ENCODE measurements at places on chromosomes 11 and 22.
A peak's percentile ranks its signal among the peaks of the same experiment; 100 is the strongest.

- DNase-seq = peak; percentile 45
These were observed 44.4 kb upstream of the MYEOV start for GRCh38 chr11:69249311-69250185.

DNA sequence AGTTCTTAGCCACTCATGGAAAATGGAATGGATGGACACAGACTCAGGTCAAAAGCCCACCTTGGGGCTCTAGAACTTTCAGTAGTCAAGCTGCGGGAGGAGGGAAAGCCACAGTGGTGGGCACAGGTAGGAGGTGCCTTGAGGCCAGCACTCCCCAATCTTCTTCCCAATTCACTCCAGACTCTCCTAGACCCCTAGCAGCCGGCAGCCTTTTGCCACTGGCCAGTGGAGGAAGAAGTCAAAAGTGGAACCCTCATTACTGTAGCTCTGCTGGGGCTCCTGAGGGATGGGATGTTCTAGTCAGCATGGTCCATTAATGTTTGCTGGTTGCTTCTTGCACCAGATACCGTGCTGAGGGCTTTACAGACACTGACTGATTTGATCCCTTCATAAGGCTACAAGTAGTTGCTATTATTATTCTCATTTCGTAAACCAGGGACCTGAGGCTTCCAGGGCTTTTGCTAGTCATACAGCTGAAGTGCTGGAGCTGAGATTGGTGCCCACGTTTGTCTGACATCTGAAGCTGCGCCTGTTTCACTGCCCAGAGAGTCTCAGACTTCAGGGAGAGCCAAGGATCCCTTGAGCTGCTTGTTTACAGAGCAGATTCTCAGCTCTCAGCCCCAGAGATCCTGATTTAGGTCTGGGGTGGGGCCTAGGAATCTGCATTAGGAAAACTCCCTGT is 1.1 kb downstream of the UCP3 start:
- no peak for DNase-seq

- DNase-seq = no peak
These were observed at the start of gene TEX54 for GRCh38 chr11:62832336-62833234. TSS of gene TEX54 (minus strand) at chr11:62832841.

- no peak for DNase-seq
These were observed 20.3 kb upstream of the TNRC6B start for GRCh38 chr22:40157330-40157945.

DNA sequence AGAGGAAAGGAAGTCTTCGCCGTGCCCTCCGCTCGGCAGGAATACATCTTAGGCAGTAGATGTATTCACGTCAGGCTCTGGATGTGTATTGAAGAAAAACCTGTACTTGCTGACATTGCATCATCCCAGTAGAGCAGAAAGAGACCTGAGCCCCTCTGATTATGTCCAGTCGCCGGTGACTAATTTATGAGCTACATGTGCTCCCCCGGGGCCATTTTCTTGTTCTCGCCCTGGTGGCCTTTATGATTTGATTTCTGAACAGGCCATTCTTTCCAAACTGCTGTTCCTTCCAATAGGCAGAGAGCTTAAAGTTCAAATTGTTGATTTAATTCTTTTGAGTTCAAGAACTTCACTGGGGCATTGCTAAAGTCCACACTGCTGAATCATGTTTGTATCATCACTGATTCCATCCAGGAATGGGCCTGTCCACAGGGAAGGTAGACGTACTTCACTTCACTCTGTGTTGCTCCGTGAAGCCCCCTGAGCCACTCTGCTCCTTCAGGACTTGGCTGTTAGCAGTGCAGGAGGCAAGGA is 137.3 kb upstream of the RASSF10 start:
- no peak for DNase-seq

DNA sequence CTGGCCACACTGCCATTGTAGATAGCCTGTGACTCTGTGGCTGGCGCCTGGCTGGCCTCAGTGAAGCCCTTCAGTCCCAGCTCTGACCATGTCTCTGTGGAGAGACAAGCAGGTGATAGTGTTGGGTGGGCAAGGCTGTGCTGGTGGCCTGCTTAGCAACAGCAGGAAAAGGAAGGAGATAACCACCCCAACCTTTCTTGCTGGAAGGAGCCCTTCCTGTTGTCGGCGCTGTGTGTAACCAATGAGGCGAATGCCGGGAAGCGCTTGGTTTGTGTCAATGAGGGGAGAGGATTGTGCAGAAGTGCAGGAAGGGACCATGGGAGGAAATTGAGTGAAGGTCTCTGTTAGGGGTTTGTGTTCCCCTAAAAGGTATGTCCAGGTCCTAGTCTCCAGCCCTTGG is 27.3 kb downstream of the PARVB start:
- DNase-seq = no peak

GRCh38 chr22:50015451-50016307 is 3.1 kb upstream of the IL17REL start:
- no peak for DNase-seq

DNA sequence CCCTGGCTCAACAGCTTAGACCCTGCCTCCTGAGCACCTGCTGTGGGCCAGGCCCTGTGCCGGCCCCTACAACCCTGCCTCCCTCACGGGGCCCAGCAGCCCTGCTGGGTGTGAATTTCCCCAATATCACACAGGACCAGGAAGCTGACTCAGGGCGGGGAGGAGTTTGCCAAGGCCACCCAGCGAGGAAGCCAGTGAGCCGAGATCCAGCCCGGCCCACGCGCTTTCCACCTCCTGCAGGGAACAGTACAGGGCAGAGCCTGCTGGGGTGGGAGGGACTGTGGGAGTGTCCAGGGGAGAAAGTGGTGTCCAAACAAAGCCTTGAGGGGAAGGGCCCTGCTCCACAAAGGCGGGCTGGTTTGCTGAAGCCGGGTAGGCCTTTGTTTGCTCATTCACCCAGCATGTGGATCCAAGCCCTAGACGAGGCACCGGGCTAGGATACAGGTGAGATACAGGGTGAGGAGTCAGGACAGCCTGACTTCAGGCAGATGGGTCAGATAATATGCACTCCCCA is 26.8 kb downstream of the RPL3 start:
- peak; percentile 88 for DNase-seq

- peak; percentile 17 for DNase-seq
These were observed 2.6 kb upstream of the P2RY6 start for GRCh38 chr11:73269459-73270015.

DNA sequence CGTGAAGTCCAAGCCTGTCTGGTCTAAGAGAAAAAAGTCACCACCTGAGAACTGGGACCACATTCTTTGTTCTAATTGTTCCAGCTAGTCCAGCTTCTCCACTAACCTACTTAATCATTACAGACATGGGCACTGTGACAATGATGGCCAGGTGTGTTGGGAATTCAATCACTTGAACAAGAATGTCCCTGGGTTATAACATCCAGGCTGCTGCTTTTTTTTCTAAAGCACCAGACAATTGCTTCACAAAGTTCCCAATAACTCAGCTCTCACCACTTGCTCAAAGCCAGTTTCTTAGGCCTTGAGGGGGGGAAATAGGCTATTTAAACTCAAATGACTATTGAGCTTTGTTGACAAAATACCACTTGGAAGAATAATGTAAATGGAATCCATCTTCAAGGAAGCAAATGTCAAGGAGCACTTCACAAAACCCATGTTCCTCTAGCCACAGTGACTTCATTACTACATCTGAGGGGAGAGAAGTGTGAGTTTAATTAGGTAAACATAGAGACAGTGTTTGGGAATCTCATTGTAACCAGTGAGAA is 80.3 kb downstream of the ME3 start:
- DNase-seq = no peak

DNA sequence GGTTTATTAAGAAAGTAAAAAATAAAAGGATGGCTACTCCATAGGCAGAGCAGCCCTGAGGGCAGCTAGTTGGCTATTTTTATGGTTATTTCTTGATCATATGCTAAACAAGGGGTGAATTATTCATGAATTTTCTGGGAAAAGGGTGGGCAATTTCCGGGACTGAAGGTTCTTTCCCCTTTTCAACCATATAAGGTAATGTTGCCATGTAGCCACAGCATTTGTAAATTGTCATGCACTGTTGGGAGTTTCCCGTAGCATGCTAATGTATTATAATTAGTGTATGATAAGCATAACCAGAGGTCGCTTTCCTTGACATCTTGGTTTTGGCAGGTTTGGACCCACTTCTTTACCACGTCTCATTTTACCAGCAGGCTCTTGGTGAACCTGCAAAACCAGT is 610.4 kb upstream of the B3GAT1 start:
- no peak for DNase-seq

DNA sequence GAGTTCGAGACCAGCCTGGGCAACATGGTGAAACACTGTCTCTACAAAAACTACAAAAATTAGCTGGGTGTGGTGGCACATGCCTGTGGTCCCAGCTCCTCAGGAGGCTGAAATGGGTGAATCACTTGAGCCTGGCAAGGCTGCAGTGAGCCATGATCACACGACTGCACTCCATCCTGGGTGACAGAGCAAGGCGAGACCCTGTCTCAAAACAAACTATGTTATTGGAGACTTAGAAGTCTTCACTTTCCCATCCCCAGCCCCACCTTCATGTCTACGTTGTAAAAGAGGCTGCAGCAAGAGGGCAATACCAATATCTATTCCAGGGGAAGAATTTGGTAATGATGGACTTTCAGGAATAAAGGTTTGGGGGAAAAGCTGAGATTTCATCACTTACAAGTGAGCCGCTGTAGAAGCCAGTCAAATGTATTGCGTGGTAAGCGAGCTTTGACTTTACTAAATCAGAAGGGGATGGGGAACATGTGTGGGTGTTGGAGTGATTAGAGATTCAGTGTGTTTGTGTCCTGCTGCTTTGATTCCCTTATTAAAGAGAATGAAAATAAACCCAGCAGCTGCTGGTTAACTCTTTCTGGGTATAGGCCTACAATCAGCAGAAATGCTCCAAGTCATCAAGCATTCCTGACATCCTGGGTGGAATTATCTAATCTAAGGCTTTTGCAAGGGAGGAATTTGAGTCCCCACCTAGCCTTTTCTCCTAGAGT is 53.7 kb downstream of the UBASH3B start:
- peak; percentile 34 for DNase-seq

GRCh38 chr11:125766251-125766650 is 12.4 kb downstream of the PATE2 start:
- no peak for DNase-seq

Data from foreskin keratinocyte (primary cell).